EL (cell line): ENCODE measurements at places on chromosomes 16 and 17.

GRCh38 chr17:78532922-78533640 lies 44.1 kb downstream of the DNAH17 start:
- DNase-seq = peak; percentile 87

- DNase-seq = no peak
Observed at GRCh38 chr17:49814781-49815529, 26.5 kb downstream of the KAT7 start.

- no peak for DNase-seq
Observed at GRCh38 chr17:31815212-31815730, 43.8 kb downstream of the COPRS start.

GRCh38 chr16:30085247-30085646 lies 6.5 kb downstream of the TBX6 start:
- no peak for DNase-seq

DNA sequence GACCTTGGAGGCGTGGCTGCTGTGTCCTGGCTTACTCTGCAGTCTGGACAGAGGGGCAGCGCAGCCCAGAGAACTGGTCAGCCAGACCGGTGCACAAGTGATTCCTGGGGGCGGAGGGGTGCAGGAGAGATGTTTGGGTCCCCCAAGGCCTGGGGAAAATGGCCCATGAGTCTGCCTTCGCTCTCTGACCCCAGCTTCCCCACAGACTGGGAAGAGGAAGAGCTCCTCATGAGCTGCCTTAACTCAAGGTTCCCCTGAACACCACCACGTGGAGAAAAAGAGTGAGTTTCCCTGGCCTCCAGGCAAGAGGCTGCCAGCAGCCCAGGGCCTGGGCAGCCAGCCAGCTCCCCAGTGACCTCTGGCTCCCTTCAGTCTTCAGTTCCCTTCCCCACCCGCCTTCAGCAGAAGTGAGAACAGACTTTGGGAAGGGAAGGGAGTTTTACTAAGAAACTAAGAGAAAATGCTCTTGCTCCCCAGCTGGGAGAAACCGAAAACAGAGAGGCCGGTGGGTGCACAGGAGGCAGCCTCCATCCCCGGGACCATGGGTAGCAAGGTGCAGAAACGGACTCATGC lies 2.0 kb upstream of the C17orf99 start:
- DNase-seq = peak; percentile 87
